ENCODE measurements at places on chromosomes 16 and 17.

- no peak for DNase-seq
Measured at GRCh38 chr17:5399767-5400166, 19.7 kb downstream of the NUP88 start.

DNA sequence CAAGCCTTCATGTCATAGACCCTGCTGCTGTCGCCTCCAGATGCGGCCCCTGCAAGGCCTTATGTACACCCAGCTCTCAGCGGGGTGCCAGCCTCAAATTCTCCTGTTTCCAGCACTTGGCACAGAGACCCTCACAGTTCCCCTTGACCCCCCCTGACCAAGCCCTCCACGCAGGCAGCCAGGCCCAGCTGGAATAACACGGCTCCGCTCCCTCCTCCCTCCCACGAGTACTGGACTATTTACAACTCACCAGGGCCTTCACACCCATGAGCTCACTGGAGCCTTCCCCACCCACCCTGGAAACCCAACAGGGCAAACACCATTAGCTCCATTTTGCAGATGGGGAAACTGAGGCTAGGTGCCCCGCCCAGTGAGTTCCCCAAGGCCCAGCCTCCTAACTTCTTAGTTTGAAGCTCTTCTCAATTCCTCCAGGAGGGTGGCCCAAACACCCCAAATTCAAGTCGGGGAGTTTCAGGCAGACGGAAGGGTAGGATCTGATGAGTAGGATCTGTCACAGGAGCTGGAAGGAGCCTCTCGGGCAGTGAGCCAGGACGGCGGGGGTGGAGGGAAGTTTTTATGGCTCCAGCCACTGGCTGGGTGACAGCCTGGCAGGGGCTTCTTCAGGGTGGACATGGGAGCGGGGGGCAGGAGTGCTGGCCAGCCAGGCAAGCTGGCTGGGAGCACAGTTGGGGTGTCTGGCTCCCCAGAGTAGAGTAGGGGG is 17.5 kb upstream of the DLX4 start:
- no peak for DNase-seq

GRCh38 chr16:88920618-88921590 is 54.4 kb upstream of the PABPN1L start:
- peak; percentile 53 for DNase-seq

GRCh38 chr16:8373676-8374431 is 216.5 kb downstream of the TMEM114 start:
- no peak for DNase-seq

DNA sequence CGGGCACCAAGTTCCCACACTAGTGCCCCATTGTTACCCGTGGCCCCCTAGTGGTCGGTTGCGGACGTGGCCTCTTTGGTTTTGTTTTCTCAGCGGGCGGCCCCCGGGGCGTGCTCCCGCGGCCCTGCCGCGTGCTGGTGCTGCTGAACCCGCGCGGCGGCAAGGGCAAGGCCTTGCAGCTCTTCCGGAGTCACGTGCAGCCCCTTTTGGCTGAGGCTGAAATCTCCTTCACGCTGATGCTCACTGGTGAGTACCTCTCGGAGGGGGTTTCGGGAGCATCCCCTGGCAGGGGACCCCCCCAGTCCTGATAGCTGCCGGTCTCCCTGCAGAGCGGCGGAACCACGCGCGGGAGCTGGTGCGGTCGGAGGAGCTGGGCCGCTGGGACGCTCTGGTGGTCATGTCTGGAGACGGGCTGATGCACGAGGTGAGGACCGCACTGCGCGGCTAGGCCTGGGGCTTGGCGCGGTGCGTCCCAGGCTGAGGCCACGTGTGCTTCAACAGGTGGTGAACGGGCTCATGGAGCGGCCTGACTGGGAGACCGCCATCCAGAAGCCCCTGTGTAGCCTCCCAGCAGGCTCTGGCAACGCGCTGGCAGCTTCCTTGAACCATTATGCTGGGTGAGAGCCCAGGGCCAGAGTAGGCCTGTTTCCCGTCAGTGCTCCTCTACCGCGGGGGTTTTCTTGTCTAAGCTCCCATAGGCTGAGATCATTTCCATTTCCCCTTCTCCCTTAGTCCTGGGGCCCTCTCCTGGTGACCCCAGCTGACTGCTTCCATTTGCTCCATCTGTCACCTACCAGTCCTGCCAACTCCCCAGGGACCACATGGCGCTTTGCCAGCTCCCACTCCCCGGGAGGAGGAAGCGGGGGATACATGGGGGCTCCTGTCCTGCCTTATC is 1.7 kb downstream of the SPHK1 start:
- DNase-seq: peak; percentile 65

GRCh38 chr17:37174205-37174604 is 201.6 kb upstream of the C17orf78 start:
- DNase-seq: no peak

DNA sequence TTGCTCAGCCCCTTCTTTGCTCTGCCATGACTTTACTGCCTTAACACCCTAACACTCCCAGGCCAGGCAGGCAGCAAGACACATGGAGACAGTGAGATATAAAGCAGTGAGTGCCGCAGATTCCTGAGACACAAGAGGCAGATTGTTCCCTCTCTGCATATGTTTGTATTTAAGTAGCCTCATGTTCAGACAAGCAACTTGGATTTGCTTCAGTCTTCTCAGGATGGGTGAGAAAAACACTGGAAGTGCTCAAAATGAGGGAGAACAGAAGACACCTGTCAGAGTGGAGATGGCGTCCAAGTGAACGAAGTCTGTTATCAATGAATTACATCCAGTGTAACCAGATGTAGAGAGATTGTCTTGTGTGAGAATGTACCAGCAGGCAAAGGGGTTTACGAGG is 86.8 kb downstream of the CES1 start:
- DNase-seq: no peak

DNA sequence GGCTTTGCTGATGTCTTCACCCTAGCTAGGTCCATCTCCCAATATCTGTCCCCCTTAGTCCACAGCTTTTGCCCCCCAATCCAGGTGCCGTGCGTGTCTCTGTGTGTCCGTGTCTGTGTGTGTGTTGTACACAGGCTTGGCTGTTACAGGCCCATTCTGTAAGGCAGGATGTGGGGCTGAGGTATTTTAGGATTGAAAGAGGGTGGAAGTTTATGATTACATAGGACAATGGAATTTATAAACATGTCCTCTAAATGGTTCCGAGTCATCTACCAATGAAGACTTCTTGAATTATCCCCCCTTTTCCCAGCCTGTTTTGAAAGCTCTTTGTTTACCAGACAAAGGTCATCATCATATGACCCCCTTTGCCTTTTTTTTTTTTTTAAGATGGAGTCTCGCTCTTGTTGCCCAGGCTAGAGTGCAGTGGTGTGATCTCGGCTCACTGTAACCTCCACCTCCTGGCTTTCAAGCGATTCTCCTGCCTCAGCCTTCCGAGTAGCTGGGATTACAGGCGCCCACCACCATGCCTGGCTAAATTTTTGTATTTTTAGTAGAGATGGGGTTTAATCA is 21.9 kb downstream of the ACE start:
- DNase-seq: no peak

DNA sequence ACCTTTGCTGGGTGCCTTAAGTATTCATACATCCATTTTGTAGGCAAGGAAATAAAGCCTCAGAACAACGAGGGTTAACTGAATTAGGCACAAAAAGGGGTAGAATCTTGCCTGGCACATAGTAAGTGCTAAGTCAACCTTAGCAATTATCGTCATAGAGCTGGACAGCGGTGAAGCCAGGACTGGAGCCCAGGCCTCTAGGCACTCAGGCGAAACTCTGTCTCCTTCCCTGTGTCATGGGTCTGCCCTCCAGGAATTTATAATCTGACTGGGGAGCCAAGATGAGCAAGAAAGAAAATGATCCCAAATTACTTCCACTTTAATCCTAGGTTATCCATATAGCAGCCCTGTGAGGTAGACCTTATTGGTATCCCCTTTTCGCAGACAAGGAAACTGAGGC is 61.4 kb downstream of the KATNIP start:
- DNase-seq: no peak

DNA sequence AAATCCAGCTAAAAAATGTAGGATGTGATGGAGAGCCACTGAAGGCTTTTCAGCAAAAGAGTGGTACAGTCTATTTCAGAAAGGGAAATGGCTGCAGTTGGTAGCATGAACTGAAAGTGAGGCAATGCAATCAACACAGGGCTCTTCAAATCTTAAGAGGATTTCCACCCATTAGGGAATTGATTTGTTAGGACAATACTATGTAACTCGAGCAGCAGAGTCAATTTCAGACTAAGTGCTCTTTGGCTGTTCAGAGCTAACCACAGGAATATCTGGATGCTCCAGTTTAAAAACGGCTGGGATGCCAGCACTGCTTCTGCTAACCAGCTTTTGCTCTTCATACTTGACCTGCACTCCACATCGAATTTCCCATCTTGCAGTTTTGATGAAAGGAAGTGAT is 24.6 kb downstream of the CACNG1 start:
- no peak for DNase-seq

GRCh38 chr17:28530250-28530649 is 22.2 kb downstream of the UNC119 start:
- no peak for DNase-seq

- no peak for DNase-seq
Measured at GRCh38 chr17:51398687-51399086, 138.3 kb downstream of the UTP18 start.

GRCh38 chr16:82252582-82252981 is 82.6 kb upstream of the MPHOSPH6 start:
- DNase-seq: no peak

DNA sequence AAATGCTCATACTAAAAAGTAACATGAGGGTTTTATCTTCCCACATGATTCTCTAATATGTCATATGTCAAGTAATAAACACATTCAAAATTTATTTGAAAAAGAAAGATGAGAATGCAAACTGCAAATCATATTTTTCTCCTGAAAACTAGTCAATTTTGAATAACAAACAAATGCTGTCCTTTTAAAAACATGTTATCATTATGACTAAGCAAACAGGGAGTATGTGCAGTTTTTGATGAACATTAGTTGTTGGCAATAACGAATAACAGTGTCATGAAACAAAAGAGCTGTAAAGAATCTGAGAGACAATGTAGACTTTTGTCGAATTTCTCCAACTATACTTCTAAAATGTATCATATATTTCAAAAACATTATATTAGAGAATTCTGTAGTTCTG is 34.8 kb downstream of the RPGRIP1L start:
- no peak for DNase-seq

DNA sequence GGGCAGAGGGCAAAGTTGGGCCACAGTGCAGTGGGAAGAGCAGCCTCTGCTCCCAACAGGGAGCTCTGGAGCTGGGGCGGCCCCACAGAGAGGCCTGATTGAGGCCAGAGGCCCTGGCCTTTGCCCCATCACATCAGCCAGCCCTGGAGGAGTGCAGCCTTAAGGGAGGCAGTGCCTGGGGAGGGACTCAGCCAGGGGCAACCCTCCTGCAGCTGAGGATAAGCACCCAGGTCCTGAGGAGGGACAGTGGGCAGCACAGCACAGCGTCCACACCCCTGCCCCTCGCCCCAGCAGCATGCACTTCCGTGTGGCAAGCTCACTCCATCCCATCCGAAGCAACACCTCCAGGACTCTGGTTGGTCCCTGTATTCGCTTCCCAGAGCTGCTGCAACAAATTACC is 61.9 kb upstream of the CBX4 start:
- DNase-seq: no peak
